ENCODE measurements at places on chromosomes 11 and 22. TPM values are rescaled to one million over a fixed set of nuclear protein-coding genes. Genes with fewer than 3 reads are reported as not detected.

ADAMTS15 gene
- 0.13 TPM for total RNA-seq

AQP11 gene
- total RNA-seq = 0.29 TPM

SMDT1 gene
- 7.0 TPM for total RNA-seq

C22orf42 gene
- not detected for total RNA-seq

RIMBP3B gene
- not detected for total RNA-seq

MYOD1 gene
- not detected for total RNA-seq

TRIM29 gene
- total RNA-seq = not detected

DGKZ gene
- 70.3 TPM for total RNA-seq

OR51I1 gene
- not detected for total RNA-seq

FOSL1 gene
- 41.6 TPM for total RNA-seq

C22orf31 gene
- total RNA-seq = not detected

NRIP3 gene
- total RNA-seq = 20.0 TPM

KCTD21 gene
- 7.8 TPM for total RNA-seq

SNX32 gene
- total RNA-seq = 0.13 TPM

PKDREJ gene
- total RNA-seq = under 0.01 TPM

Data from thoracic aorta endothelial cell (primary cell).